Upper lobe of left lung (tissue), 6 donors: ENCODE measurements at places on chromosomes 4 and X.

DNA sequence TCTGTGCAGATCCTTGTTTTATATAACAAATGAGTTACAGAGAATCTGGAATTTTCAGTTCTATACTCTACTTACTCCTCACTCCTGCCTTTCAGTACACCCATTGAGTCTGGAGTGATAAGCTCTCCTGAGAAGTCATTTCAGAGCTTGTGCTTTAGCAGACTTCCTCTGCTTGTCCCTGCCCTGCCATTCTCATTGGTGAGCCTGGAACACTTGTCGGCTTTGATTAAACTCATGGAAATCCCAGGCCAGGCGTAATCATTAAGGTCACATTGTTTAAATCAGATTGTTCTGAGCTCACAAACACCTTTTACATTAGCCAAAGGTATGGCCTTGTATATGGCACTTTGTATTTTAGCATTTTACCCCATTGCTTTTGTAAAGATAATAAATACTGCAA lies 102.7 kb downstream of the CNKSR2 start:
- DNase-seq, result no peak

DNA sequence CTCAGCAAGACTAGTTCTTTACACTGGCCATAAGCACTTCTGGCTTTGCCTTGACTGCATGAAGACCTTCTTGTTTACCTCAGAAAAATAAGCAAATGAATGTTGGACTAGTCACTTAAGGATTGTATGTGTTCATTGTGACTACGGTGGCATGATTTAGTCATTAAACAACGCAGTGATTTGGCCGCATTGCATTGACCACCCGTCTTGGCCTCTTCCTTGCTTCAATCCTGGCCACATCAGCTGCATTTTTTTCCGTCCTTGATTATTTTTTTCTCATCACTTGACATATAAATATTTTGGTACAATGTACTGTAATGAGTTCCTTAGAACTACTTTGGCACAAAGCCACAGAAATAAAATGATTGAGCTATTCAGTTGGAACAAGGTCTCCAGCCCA lies 656.2 kb downstream of the RAB28 start:
- no peak for DNase-seq

- DNase-seq, result no peak
These were observed 154.5 kb downstream of the GASK1B start for GRCh38 chr4:158018221-158018830.

DNA sequence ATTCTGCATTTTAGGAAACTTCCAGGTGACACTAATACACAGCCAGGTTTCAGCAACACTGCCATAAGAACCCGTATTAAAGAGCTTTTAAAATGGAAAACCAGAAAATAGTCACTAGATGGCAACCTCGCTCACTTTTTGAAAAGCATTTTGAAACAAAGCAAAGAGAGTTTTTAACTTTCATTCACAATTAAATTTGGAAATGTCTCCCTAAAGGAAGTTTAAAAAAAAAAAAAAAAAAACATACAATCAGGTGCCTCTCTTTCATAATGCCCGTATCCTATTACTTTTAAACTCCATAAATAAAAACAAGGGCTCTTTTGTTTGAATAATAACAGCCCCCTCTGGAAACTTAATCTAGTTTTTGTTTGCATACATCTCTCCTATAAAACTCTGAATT lies 20.3 kb downstream of the MEPE start:
- no peak for DNase-seq
